T47D (cell line): ENCODE measurements at places on chromosomes 4 and X.

GRCh38 chr4:91754716-91755115 is 549.0 kb upstream of the GRID2 start:
- no peak for DNase-seq

DNA sequence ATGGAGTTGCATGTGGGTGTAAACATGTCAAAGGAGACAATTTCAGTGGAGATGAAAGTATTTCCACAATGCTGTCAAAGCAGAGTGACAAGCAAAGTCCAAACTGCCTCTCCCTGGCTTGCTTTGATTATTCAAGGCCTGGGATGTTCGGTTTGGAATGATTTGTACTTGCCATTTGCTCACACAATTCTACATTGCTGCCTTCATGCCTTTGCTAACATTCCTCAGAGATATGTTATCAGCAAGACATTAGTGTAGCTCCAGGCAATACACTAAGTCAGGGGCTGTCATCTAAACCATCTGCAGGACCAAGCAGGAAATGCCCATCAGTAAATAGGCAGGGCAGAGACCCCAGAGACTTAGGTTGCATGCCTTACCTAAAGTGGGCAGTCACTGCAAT is 79.6 kb upstream of the C1QTNF7 start:
- no peak for DNase-seq

DNA sequence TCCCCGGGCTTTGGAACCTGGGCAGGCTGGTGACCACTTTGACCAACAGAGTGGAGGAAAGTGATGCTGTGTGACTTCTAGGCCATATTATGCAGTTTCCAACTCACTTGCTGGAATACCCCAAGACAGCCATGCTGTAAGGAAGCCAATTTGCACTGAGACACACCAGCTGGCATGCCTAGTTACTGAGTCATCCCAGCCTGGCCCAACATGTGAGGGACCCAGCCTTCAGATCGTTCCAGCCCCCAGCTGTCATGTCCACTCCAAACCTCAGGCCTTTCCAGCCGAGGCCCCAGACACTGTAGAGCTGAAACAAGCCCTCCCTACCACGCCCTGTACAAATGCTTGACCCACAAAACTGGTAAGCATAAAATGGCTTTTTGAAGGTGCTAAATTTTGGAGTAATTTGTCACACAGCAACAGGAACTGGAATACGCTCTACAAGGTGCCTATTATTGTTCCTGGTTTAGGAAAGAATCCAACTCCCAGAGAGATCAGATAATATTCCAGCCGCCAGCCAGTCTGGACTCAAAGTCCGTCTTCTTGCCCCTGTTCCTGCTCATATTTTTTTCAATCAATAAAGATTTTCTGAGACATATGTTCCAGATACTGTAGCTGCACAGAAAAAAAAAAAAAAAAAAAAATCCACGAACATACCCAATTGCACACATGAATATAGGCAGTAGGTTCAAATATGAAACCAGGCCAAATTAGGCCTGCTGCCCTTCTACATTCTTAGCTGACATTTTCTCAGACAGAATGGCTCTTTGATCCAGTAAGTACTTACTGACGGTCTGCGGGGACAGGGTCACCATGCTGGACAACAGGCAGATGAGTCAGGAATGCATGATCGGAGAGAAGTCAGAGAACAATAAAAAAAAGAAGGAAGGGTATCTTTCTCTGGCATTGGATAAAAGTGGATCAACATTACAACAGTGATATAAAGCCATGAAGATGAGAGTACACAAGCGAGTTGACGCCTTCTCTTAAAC is 35.1 kb downstream of the SH3KBP1 start:
- no peak for DNase-seq

DNA sequence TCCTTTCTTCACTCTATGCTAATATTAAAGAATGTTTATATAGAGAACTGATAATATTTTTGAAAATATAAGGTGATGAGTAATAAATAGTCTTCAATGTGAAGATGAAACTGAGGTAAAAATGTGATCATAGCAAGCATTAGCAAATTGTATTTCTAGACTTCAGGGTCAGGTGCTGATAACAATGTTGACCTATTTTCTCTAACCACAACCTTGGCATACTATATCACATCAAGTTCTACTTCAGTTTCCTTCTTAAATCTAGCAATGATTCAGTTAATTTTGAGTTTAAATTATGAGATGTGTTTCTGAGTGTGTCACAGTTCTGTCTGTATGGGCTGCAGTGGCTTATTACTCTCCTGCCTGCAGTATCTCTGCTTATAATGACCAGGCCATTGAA is 209.4 kb downstream of the RAPGEF2 start:
- DNase-seq, result no peak

DNA sequence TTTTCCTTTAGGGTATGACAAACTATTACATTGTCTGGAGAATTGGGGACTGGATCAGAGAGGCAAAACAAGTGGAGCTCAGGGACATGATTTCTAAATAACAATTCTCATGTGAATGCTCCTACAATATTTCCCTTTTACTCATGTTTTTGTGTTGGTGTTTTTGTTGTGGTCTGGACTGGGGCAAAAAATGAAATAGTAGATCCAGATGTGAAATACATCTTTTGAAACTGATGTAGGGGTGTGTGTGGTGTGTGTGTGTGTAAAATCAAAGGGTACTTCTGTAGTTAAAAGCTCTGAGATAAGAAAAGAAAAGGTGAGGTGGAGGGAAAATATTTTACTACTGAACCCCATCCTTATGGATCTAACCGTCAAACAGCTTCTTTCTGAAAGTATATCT is 188.4 kb upstream of the RPL34 start:
- no peak for DNase-seq

DNA sequence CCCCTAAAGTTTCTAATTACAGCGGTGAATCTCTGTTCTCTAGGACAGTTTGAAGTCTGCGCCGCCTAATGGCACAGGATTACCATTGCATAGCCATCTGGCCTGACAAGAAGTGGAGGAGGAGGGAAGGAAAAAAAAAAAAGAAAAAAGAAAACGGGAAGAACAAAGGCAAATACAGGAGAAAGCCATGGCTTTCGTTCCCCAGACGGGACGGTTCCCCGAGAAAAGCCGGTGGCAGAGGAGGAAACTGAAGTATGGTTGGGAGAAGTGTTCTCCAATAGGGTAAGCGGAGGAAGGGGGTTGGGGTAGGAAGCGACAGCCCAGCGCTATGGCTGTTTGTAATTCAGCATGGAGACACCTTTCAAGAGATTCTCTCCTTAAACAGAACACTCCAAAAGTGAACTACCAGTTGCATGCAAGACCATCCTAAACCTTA is 80.8 kb downstream of the HMGN5 start:
- DNase-seq, result no peak

DNA sequence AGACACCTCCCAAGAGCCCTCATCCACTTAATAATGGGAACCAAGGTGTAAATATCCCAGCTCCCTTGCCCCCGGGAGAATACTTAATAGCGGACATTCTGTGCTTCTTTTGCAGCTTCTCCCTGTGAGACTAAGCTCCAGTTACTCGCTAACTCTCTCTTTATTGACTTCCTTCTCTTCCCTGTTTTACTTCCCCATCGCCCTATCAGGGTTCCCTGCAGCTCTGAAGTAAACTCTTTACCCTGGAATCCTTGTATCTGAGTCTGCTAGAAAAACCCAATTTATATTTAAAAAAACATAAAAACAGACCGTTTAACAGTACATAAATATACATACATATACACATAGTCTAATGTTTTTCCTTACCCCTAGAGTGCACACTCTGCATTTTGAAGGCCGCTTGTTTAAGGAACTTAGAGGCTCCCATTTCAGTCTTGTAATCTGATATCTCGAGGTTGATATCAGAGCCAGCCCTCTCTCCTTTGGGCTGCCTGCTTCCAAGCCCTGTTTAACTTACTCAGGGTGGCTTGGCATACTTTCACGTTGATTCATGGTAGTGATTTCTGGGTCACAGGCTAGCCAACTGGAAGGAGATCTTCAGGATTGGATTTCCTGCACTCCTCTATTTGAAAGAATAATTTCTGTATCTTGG is 177.4 kb upstream of the SCML1 start:
- DNase-seq, result no peak

DNA sequence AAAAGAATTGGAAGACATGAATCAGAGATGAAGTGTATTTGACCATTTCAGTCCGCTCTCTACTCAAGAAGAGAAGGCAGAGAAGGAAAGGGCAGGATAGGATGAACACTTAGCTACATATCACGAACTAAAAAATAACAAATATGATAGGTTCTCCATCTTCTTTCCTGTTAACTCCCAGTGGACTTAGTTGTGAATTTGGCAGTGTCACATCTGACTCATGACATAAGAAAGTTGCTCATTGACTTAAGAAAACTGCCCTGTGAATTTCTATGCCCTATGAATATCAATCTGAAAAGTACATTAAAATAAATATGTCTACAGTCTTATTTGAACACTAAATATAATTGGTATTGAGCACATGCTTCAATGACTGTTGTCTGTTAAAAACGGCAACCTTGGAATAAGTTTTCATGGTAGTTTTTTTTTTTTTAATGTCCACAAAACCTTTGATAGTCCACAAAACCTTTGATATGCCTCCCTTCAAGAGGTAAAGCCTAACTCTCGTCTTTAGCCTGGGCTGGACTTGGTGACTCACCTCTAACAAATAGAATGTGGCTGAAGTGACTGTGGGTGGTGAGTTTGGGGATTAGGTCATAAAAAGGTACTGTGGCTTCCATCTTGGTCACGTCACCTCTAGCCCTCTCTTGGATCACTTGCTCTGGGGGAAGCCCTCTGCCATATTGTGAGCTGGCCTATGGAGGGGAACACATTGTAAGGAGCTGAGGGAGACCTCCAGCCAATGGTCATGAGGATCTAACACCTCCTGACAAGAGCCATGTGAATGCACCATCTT is 184.7 kb upstream of the S100G start:
- DNase-seq, result no peak

GRCh38 chr4:38160487-38161207 is 200.4 kb downstream of the PTTG2 start:
- DNase-seq, result peak; percentile 53

DNA sequence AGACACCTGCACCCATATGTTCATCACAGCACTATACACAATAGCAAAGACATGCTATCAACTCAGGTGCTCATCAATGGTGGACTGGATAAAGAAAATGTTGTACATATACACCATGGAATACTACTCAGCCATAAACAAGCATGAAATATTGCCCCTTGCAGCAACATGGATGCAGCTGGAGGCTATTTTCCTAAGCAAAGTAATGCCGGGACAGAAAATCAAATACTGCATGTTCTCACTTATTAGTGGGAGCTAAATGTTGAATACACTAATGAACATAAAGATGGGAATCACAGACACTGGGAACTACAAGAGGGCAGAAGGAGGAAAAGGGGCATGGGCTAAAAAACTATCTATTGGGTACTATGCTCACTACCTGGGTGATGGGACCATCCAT is 278.5 kb downstream of the GPC3 start:
- no peak for DNase-seq

DNA sequence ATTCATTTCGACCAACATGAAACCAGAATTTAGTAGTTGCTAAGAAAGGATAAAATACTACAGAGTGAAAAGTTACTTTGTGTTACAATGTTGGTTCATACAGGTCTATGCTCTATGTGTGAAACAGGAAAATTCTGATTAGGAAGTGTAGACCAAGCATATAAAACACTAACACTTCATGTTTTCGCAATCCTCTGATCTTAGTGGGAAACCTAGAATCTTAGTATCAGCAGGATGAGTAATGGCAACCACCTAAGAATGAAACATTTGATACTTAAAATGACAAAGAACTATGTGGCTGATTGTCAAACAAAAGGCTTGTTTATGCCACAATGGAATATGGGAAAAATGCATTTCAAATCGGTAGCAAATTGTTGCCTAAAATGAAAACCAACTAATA is 116.1 kb downstream of the AMMECR1 start:
- no peak for DNase-seq

- peak; percentile 62 for DNase-seq
Measured at GRCh38 chr4:179307297-179308136, 1865.3 kb upstream of the AGA start.

DNA sequence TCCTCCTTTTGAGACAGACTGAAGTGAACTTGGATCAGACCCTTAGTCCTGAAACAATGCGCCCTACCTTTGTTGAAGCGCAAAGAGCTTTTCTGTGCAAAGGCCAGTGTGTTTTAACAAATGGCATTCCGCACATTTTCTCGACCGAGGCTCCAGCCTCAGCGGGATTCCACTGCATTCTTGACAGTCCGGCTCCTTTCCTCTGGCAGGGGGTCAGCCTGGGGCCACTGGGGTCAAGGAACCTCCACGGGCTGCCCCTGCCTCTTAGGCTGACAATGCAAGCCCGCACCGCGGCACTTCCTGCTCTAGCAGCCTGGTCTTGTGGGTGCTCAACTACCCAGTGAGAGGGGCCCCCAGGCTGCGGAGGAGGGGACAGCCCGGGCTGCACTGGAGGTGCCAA is 47.2 kb upstream of the TFDP3 start:
- no peak for DNase-seq
